ENCODE measurements at places on chromosomes 13 and 19. TPM values are rescaled to one million over a fixed set of nuclear protein-coding genes. Genes with fewer than 3 reads are reported as not detected.

Gene HMG20B
- total RNA-seq, result 58.6 TPM

Gene GARIN5B
- total RNA-seq, result 0.08 TPM

Gene ZNF649
- 0.15 TPM for total RNA-seq

Gene GNG7
- 0.03 TPM for total RNA-seq

Gene KLHL1
- total RNA-seq, result not detected

Gene CLEC17A
- total RNA-seq, result 0.09 TPM

Gene ADAMTS10
- total RNA-seq, result 20.7 TPM

Gene SLC10A2
- total RNA-seq, result not detected

Gene VAV1
- total RNA-seq, result 6.3 TPM

Gene ZNF677
- not detected for total RNA-seq

Gene VSTM2B
- 0.09 TPM for total RNA-seq

Gene CEACAM21
- total RNA-seq, result not detected

Gene PGLYRP2
- total RNA-seq, result not detected

Gene SIGLEC14
- 0.12 TPM for total RNA-seq

Gene WDR83
- 10.3 TPM for total RNA-seq

Gene PTOV1
- total RNA-seq, result 161 TPM

Gene ALG5
- 38.5 TPM for total RNA-seq

Gene SBK2
- total RNA-seq, result 2.3 TPM

Gene CADM4
- 9.3 TPM for total RNA-seq

Gene ICAM4
- total RNA-seq, result not detected

Gene PRSS57
- total RNA-seq, result not detected

Gene ZNF628
- total RNA-seq, result 7.8 TPM

Gene RGL3
- total RNA-seq, result 1.9 TPM

Gene PCDH17
- not detected for total RNA-seq

Gene NKPD1
- total RNA-seq, result 0.10 TPM

Gene ZNF493
- total RNA-seq, result 0.23 TPM

Gene JSRP1
- 0.63 TPM for total RNA-seq

Gene IFI30
- 14.9 TPM for total RNA-seq

Gene TBXA2R
- 0.96 TPM for total RNA-seq

Gene GRK1
- total RNA-seq, result not detected

Gene COQ8B
- 78.4 TPM for total RNA-seq

Gene CNN1
- total RNA-seq, result 0.45 TPM

Gene HAUS8
- 16.9 TPM for total RNA-seq

Gene ZNF709
- not detected for total RNA-seq

Gene ZNF177
- total RNA-seq, result 0.69 TPM

Gene PTH2
- total RNA-seq, result not detected

Gene UBAC2
- total RNA-seq, result 66.9 TPM

Gene CBLC
- not detected for total RNA-seq

Gene LPAR2
- 3.1 TPM for total RNA-seq

Gene BEST2
- total RNA-seq, result not detected
